Central memory CD8-positive, alpha-beta T cell (primary cell): ENCODE measurements at places on chromosomes 5 and 9.

DNA sequence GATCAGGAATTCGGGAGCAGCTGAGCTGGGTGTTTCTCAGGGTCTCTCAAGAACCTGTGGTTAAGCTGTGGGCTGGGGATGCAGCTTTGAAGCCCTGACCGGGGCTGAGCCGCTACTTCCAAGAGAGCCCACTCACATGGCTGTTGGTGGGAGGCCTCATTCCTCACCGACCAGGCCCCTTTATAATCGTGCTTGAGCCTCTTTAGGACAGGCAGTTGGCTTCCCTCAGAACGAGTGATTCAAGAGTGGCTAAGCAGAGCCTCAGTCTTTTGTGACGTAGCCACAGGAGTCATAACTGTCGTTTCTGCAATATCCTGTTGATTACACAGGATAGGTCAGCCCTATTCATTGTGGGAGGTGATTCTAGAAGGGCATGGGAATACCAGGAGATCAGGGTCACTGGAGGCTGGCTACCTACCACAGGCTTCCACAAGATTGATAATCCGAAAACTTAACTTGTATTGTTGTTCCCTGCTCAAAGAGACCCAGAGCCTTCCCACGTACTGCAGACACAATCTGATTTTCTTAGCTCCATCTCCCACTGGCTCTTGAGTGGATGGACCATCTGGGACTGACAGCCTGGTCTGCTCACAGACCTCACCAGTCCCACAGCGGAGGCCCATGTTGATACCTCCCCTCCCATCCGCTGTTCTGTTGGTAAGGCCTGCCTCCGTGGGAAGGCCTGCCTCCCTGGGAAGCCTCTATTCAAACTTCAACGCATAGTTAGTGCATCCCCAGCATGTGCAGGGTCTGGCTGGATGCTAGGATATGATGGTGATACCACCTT lies 3.0 kb upstream of the ERGIC1 start:
- DNase-seq, result no peak
- H3K4me1 ChIP-seq, result peaks cover 10% of the 10 kb centered on the region
- peaks cover 2% of the 10 kb centered on the region for H3K36me3 ChIP-seq
- H3K27ac ChIP-seq, result no peak overlapping the region
- H3K4me3 ChIP-seq, result no peak overlapping the region

DNA sequence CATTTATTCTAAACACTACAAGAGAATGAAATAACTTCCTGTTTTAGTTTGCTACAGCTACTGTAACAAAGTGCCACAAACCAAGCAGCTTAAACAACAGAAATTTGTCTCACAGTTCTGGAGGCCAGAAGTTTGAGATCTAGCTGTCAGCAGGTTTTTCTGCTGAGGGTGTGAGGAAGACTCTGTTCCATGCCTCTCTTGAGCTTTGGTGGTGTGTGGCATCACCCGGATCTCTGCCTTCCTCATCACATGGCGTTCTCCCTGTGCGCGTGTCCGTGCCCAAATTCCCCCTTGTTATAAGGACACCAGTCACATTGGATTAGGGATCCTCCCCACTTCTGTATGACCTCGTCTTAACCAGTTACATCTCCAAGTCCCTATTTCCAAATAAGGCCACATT lies 97.7 kb downstream of the CFAP95 start:
- peaks cover 18% of the 10 kb centered on the region for H3K27me3 ChIP-seq
- H3K4me1 ChIP-seq, result no peaks in the 10 kb centered on the region
- no peak overlapping the region for H3K4me3 ChIP-seq
- H3K36me3 ChIP-seq, result peaks cover 2% of the 10 kb centered on the region

GRCh38 chr5:39515881-39516280 lies 91.1 kb upstream of the DAB2 start:
- no peak overlapping the region for H3K27ac ChIP-seq
- H3K4me3 ChIP-seq, result no peak overlapping the region
- no peak for DNase-seq
- no peaks in the 10 kb centered on the region for H3K4me1 ChIP-seq

GRCh38 chr5:172365948-172366608 lies 82.5 kb upstream of the UBTD2 start:
- no peaks in the 10 kb centered on the region for H3K36me3 ChIP-seq
- no peak for DNase-seq
- H3K4me3 ChIP-seq, result no peak overlapping the region
- H3K27me3 ChIP-seq, result peaks cover 2% of the 10 kb centered on the region

DNA sequence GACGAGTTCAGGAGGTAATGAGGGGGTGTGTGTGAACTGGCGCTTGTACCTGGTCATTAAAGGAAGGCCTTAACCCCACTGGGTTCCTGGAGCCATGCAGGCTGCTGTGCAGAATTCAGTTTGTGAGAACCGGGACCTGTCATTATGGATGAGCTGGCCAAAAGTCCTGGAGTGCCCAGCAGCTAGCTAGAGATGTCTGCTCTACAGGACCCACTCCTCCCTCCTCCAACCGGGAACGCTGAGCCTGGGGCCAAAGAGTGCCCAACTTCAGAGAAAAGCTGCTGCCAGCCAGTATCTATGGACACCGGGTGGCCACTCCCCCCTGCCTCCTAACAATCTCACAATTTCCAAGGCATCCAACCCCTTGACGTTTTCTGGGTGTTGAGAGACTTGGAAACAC lies 1.2 kb downstream of the ENTREP1 start:
- no peak overlapping the region for H3K27ac ChIP-seq
- peaks cover 60% of the 10 kb centered on the region for H3K27me3 ChIP-seq
- H3K4me3 ChIP-seq, result no peak overlapping the region
- no peaks in the 10 kb centered on the region for H3K36me3 ChIP-seq
- H3K4me1 ChIP-seq, result no peaks in the 10 kb centered on the region

- DNase-seq, result no peak
- no peaks in the 10 kb centered on the region for H3K4me1 ChIP-seq
- no peaks in the 10 kb centered on the region for H3K36me3 ChIP-seq
- H3K27me3 ChIP-seq, result peaks cover 30% of the 10 kb centered on the region
- no peak overlapping the region for H3K27ac ChIP-seq
- H3K4me3 ChIP-seq, result no peak overlapping the region
Observed at GRCh38 chr9:88736136-88736637, 201.2 kb downstream of the NXNL2 start.

- no peaks in the 10 kb centered on the region for H3K27me3 ChIP-seq
- peaks cover 12% of the 10 kb centered on the region for H3K4me1 ChIP-seq
- no peak for DNase-seq
- no peak overlapping the region for H3K4me3 ChIP-seq
Observed at GRCh38 chr5:14741801-14742440, 77.4 kb downstream of the OTULIN start.
